ENCODE measurements at places on chromosomes 7 and 10. TPM values are rescaled to one million over a fixed set of nuclear protein-coding genes. Genes with fewer than 3 reads are reported as not detected.
A peak's percentile ranks its signal among the peaks of the same experiment; 100 is the strongest.

- no peak for DNase-seq
Observed at GRCh38 chr10:77821551-77821950, 105.0 kb downstream of the DLG5 start.

DNA sequence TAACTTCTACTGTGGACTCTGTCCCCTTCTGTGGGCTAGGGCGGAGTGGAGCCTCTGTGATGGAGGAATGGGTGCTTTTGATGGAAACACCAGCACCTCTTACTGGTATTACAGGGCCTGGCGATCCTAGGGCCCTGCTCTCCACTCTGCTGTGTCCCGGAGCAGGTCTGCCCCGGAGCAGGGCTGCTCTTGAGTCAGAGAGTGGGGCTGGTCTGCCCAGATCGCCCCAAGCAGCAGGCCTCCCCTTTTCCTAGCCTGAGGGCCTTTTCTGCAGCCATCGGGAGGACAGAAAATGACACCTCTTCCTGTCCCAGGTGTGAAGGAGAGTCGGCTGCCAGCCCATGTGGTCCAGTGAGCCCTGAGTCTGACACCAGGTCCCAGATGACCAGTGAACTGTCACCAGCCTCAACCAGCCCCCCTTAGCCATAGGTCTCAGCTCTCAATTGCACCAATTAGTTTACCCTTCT, 1.4 kb downstream of the ZNF282 start:
- DNase-seq: peak; percentile 31

DNA sequence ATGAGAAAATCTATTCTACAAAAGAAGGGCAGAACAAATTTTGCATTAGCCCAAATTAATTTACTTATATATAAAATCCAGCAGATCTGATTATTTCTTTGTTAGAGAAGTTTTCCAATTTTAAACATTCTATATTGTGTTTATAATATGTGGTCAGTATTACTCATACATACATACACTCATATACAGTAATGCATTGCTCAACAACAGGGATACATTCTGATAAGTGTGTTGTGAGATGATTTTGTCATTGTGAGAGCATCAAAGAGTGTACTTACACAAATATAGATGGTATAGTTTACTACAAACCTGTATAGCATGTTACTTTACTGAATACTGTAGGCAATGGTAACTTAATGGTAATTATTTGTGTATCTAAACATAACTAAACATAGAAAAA, 239.6 kb upstream of the ETV1 start:
- no peak for DNase-seq

GRCh38 chr7:21747806-21748205, 197.9 kb downstream of the CDCA7L start:
- DNase-seq: no peak

- DNase-seq: no peak
Observed at GRCh38 chr10:69749178-69750010, 52.3 kb upstream of the COL13A1 start.

DNA sequence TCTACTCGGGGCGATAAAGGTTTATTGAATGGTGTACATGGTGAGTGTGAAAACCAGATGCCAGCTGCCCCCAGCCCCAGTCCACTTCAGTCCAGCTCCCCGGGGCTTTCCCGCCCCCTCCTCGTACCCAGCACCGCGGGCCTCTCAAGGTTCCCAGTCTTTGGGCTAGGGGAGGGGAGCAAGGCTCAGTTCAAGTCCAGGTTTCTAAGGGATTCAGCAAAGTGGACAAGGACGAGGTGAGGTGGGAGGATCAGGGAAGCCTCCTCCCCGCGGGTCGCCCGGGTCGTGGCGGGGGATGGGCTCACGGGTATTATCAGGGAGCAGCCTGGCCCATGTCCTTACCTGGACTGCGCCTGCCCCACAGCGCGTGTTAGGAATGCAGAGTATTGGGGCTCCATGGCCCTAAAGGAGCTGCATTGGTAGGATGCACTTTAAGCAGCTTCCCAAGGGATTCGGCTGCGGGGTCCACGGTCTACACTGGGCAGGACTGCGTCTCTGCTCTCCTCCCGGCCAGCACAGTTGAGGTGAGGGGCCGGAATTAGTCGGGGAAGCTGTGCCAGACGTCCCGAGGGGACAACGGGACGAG, 541 bp upstream of the PFKFB3 start:
- peak; percentile 5 for DNase-seq

- DNase-seq: no peak
Observed at GRCh38 chr10:18202680-18203460, 62.6 kb downstream of the CACNB2 start.

PTPRN2 gene
- not detected for polyA plus RNA-seq

IDI2 gene
- not detected for polyA plus RNA-seq

TSPAN12 gene
- polyA plus RNA-seq: 0.15 TPM

CASTOR2 gene
- 4.0 TPM for polyA plus RNA-seq

CRHR2 gene
- not detected for polyA plus RNA-seq
